Fibroblast of skin of scalp (primary cell): ENCODE measurements at places on chromosomes 4 and X.

DNA sequence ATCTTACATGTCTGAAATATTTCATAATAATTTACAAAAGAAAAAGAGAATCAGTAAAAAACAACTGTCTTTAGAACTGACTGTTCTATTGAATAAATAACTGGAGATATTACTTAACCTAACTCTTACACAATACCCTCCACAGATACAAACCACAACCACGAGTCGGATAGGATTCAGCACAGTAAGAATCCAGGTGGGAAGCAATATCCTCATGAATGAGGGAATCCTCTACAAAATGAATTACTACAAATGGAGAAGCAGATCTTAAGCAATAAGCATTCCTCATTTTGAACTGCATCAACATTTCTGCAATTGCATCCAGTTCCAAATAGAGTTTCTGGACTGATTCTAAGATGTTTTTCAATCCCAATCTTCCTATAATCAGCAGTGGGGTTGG lies 227.1 kb downstream of the SH2D1A start:
- DNase-seq = peak; percentile 6

GRCh38 chr4:22790631-22791030 lies 97.9 kb downstream of the GBA3 start:
- DNase-seq = no peak

GRCh38 chrX:115311601-115312001 lies 22.1 kb downstream of the LUZP4 start:
- DNase-seq = no peak

- no peak for DNase-seq
Measured at GRCh38 chr4:94413085-94413840, 38.5 kb upstream of the PDLIM5 start.

DNA sequence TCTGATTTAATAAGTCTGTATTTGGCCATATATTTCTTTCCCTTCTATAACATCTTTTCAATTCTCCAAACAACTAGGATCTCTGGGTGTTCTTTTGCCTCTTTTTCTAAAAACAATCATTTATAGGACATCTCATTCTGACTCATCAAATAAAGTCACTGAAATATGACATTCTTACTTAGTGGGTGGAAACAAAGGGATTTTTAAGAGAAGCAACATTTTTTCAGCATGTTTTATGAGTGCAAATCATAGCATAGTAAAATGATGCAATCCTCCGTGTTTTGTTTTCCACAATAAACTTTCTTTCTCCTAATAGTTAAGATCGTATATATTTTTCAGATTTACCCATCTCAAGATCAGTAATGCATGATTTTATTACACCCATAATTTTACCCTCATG lies 179.8 kb downstream of the SPCS3 start:
- DNase-seq = peak; percentile 77

DNA sequence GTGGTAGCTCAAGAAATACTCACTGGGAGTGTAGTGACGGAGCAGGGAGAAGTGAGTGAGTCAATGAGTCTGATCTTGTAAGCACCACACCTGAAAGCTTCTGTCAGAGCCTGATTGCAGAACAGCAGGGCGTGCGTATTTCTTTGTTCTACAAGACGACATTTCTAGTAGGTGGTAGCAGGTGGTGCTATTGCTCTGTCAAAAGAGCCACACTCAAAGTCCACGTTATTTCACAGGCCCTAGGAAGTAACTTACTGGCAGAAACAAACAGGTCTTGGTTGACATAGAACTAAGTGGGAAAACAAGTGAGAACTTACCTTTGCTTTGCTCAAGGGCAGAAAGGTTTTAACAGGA lies 46.4 kb upstream of the SPRY1 start:
- DNase-seq = no peak

DNA sequence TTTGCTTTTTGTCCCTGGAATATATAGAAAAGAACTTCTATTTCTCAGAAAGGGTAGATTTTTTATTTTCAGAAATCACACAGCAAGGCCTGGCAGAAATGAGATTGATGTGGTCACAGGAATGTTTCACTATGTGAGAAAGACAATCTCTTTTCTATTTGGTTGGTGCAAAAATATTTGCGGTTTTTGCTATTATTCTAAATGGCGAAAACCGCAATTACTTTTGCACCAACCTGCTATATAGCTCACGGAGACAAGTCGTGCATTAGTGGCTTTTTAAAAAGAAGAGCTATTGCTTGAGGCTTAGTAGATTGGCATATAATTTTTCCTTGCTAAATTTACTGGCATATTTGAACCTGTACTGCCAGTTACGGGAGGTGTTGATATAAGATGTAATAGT lies 100.4 kb downstream of the ITM2A start:
- DNase-seq = no peak

GRCh38 chr4:38133711-38134480 lies 173.7 kb downstream of the PTTG2 start:
- DNase-seq = no peak
